SJCRH30 (cell line): ENCODE measurements at places on chromosomes 6 and 20.

GRCh38 chr6:123017104-123017682, 21.2 kb downstream of the CLVS2 start:
- DNase-seq = no peak

DNA sequence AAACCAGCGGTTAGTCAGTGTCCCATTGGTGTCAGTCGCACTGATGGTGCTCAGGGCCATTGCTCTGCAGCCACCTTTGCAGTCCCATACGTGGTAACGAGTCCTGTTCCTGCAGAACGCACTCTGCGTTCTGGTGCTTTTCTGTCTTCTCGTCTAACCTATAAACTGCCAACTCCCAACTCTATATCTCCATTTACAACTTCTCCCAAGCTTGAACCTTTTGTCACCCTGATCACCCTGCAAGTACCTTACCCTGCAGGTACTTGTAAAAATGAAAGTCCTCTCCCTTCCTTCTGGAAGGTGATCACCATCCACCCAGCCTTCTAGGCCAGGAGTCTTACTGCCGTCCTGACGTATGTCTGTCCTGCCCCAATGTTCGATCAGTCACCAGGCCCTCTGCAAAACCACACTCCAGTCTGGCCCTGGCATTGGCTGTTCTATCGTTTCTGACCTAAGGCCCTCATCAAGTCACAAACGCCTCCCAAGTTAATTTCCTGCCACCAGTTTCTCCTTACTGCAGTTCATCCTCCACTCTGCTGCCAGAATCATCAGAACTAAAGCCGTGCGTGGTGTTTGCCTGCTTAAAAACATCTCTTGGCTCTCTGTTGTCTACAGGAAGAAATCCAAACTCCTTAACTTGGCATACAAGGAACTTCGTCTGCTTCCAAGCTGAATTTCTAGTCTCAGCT, 7.9 kb downstream of the RREB1 start:
- no peak for DNase-seq

- DNase-seq = no peak
These were observed 89.6 kb upstream of the DOK5 start for GRCh38 chr20:54385746-54386145.

DNA sequence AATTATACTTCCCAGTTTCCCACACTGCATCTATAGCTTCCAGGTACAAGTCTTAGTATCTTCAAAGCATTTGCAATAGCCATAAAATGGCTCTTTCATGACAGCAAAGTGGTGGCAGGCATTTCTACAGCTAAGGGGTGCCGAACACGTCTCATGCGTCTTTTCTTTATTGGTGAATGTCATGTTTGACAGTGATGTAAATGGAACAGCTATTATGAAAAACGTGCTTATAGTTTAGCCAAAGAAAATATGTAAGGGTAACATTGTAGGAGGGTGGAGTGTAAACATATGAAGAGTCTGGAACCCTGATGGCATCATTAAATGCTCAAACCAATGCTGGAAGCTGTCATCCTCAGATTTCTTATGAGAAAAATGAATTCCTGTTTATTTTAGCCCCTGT, 37.9 kb downstream of the COL11A2 start:
- no peak for DNase-seq

DNA sequence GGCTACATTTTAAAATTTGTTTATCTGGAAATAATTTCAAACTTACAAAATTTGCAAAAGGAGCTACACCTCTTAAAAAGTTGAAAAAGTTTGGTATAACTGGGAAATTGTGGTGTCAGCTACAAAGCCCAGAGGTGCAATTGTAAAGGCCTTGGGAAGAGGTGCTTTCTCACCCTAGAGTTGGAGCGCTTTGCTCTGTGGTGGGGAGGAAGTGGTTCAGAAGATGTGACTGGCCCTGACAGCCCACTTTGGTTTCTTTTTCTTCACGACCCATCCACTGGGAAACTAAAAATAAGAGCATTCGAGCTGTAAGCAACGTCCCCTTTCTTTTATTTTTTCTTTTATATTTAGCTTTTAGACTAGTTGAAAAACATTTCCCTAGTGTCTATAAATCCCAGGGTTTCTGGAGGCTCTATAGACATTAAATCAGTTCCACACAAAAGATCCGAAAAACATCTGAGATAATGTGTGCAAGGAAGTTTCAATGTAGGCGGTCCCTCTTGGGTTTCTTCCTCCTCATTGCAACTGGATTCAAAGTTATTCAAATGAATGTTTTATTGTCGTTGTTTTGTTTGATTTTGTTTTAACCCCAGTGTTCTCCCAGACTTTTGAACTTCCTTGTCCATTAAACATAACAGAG, 397.8 kb downstream of the KIF16B start:
- DNase-seq = no peak

DNA sequence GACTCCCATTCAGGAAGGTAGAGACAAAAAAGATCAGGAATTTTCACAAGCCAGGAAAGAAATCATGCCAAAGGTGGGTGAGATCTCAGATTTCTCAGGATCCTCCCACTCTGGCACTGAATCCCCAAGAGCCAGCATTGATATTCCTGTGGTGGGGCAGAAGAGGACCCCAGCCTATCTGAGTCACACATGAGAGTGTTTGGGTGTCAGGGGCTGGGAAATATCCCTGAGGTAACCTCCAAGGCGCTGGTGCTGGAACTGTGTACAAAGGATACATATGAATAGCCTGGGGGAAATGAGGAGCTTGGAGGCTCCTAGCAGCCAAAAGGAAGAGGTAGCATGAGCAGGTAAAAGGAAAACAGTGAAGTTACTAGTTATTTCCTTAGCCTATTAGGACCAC, 369.4 kb downstream of the BTBD9 start:
- DNase-seq = no peak

DNA sequence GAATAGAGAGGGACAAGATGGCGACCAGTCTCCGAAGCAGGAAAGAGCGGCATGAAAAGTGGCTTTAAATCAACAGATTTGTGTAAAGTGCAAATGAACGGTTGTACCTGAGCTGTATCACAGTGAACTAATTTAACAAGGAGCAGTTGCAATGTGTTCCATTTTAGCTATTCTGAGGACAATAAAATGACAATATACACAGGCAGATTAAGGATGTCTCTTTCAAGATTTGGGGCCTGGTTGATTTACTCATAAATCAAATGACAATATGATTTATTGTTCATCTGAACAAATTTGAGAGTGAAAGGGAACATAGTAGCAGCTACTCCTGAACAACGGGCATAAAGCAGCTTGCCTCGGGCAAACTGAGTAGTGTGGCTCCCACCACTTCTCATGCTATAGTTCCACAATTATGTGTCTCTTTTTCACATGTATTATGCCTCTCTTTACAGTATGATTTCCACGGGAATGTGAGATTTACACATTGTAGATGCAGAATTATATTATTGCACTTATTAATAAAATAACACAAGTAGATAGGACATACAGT, 204.1 kb upstream of the AGPAT4 start:
- DNase-seq = no peak

GRCh38 chr20:37266940-37267666, 5.5 kb upstream of the GHRH start:
- no peak for DNase-seq

DNA sequence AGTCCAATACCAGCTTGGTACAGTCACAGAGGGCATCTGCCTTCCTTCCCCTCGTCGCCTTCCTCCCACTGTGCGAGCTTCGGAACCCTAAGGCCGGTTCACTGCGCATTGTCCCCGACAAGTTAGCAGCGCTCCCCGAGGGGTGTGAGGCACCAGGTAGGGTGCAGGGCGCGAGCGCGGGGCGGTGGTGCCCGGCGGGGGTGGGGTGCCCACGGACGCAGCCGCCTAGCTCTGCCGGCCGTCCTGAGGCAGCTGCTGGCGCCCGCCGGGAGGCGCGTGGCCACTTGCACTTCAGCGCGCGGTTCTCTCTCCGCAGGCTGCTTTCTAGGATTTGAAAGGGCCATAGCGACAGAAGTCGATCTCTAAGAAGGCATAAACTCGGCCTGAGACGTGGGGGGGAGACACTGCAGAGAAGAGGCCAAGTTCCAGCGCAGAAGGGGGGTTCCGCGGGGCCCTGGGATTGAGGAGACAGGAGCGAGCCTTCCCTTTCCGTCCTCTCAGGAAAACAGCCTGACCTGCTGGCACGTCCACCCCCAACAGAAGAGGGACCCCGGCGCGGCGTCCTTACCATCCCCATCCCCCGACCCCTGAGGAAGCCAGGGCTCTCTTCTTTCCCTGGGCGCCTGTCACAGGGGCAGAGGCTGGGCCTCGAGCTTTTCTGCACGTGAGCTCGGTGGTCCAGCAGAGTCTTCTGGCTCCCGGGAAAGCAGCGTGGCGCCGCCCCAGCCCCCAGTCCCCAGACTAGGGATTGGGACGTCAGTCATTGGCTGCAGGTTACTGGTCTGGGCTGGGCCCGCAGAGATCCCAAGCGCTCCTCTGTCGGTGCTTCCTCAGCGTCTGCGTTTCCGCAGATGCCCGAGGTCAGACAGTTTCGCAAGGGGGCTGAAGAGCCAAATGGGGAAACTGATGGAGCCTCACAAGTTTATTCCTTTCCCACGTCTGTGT, 15.6 kb upstream of the PRDM13 start:
- no peak for DNase-seq

GRCh38 chr6:25454136-25454535, 175.0 kb downstream of the CARMIL1 start:
- no peak for DNase-seq

- DNase-seq = no peak
These were observed 108.8 kb downstream of the TIAM2 start for GRCh38 chr6:155103816-155104366.

DNA sequence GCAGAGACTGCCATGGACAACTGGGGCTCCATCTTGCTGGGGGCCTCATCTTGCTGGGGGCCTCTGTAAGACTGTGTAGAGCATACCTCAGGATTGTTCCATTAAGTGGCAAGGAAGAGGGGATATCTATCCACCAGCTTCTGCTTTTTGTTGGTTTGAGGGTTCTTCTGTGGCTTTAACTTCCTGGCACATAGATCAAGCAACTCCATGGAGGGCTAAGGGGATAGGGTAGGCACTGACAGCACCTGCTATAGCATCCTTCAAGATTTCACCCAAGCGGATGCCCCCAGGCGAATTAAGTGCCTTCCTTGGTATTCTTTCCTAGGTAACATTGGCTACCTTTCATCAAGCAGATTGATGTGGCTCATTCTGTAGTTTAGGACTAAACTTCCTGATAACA, 3.8 kb upstream of the LRRN4 start:
- no peak for DNase-seq

- peak; percentile 57 for DNase-seq
These were observed 31.4 kb downstream of the FOXP4 start for GRCh38 chr6:41577356-41578216.

DNA sequence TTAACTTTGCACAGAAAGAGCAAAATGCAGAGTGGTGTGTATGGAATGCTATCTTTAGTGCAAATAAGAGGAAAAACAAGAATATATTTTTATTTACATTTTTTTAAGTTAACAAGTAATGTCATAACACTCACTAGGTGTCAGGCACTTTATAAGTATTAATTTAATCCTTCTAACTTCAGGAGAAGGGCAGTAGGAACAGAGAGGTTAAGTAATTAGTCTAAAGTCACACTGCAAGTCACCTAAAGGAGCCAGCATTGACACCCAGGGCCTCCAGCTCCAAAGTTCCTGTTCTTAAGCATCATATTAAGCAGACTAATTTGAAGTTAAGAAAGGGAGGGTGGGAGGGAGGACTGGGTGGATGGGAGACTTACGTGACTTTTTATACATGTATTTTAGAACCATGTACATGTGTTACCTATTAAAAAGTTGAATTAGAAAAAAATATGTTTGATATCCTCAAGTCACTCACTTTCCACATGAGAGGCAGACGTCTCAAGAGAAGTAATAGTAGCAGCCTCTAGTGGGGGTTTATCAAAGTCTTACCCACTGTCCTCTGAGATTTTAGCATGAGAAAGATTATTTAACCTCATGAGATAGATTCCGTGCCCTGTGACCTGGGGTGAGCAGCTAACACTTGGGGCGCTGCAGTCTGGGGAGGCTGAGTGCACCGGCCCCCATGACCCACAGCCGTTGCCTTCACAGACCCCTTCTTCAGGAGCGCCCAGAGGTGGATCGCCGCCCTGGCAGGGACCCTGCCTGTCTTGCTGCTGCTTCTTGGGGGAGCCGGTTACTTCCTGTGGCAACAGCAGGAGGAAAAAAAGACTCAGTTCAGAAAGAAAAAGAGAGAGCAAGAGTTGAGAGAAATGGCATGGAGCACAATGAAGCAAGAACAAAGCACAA, 7.0 kb downstream of the BTN3A1 start:
- DNase-seq = no peak

DNA sequence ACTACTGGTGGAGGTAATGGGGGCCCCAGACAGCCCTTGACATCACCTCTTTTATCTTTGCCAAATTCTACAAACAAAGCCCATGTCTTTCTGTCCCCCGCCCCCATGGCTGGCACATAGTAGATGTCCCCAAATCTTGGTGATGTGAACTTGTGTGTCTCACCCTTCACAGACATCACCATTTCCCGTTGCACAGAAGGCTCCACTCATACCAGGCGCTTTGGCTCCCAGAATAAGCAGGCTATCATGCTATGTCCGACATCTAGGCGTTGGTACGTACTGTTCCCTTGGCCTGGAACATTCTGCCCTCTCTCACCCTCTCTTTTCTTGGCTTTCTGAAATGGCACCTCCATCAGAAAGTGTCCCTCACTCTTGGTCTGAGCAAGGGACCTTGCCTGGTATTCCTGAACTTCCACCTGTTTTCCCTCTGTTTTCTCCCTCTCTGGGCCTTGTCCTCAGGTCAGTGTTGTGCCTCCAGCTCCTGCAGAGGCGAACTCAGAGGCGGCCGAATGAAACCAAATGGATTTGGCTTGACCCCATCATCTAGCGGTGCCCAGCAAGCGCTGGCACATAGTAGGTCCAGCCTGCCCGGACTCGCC, 968 bp upstream of the CCN5 start:
- DNase-seq = no peak

DNA sequence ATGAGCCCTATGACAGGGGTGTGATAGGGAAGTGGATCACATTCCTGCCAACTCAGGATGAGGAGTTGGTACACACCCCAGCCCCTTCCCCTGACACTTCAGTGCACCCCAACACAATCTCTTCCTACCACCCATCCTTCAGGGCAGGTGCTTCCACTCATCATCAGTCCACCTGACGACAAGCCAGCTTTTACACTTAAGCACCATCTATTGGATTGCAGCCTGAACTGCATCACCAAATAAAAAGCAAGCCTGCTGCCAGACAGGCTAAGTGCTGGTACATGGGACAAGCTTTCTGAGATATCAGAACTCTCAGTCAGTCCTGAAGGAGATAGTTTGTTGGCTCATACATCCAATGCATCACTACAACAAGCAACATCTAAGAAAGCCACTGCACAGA, 69.0 kb upstream of the TMEM200A start:
- DNase-seq = no peak

GRCh38 chr20:47252879-47253307, 103.6 kb downstream of the ZMYND8 start:
- DNase-seq = no peak

DNA sequence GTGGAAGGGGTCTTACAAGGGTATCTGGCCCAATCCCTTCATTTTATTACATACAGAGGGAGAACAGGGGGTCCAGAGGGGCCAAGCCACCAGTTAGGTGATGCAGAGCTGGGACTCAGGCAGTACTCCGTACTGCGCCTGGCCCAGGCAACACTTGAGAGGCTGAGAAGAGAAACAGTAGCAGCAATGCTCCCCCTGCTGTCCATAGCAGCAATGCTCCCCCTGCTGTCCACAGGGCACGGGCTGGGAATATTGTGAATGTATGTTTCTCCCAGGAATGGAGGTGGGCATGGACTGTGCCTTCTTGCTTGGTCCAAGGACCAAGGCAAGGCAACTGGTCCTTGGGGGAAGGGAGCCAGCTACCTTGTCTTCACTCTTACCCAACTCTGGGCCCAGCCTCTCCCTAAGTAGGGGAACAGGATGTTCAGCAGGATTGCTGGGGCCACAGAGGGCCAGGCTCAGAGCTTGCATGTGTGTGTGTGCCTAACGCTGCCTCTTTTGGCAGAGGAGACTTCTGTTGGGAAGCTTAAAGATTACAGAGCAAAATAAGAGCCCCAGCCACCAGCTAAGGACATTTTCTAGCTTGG, 14.8 kb upstream of the FAM83C start:
- DNase-seq = peak; percentile 72
